Regular cardiac myocyte (primary cell): ENCODE measurements at places on chromosomes 12 and 14. TPM values are rescaled to one million over a fixed set of nuclear protein-coding genes. Genes with fewer than 3 reads are reported as not detected.

EIF2S3B gene
- total RNA-seq = 0.85 and 1.3 TPM in 2 replicates

FKBP4 gene
- total RNA-seq = 69.6 and 137 TPM in 2 replicates

CMA1 gene
- not detected in 2 replicates for total RNA-seq

AHSA1 gene
- total RNA-seq = 124 and 237 TPM in 2 replicates

CLEC1A gene
- total RNA-seq = under 0.01 TPM in 1 of 2 replicates, not detected in the other

CNTN1 gene
- total RNA-seq = 1.7 and 2.0 TPM in 2 replicates

MGAT2 gene
- total RNA-seq = 90.8 and 122 TPM in 2 replicates

RND1 gene
- 0.19 and 0.28 TPM in 2 replicates for total RNA-seq

CEBPE gene
- total RNA-seq = not detected in 2 replicates

KIF26A gene
- under 0.01 TPM in 2 replicates for total RNA-seq

AGAP2 gene
- 0.19 and 0.28 TPM in 2 replicates for total RNA-seq

AMN gene
- under 0.01 and 0.56 TPM in 2 replicates for total RNA-seq

CLEC2B gene
- 15.1 and 24.2 TPM in 2 replicates for total RNA-seq

DAO gene
- total RNA-seq = not detected in 2 replicates

CD27 gene
- not detected in 2 replicates for total RNA-seq

WNT5B gene
- 47.6 and 48.3 TPM in 2 replicates for total RNA-seq

LHX5 gene
- total RNA-seq = not detected in 2 replicates

ACOT6 gene
- 0.28 TPM in 1 of 2 replicates, not detected in the other for total RNA-seq

CLEC12A gene
- not detected in 2 replicates for total RNA-seq

CLEC14A gene
- total RNA-seq = 8.2 and 18.3 TPM in 2 replicates

CEP170B gene
- total RNA-seq = 14.4 and 18.8 TPM in 2 replicates

LRP1-AS gene
- total RNA-seq = 0.19 TPM in 1 of 2 replicates, not detected in the other

PLEKHD1 gene
- total RNA-seq = under 0.01 TPM in 1 of 2 replicates, not detected in the other

C2CD5 gene
- 19.7 and 25.7 TPM in 2 replicates for total RNA-seq

C1R gene
- 11.7 and 106 TPM in 2 replicates for total RNA-seq

TMEM106C gene
- total RNA-seq = 128 and 139 TPM in 2 replicates

INHBC gene
- not detected in 2 replicates for total RNA-seq

SLC6A15 gene
- 0.77 and 0.85 TPM in 2 replicates for total RNA-seq

HCAR3 gene
- not detected in 2 replicates for total RNA-seq

DICER1 gene
- total RNA-seq = 24.0 and 28.6 TPM in 2 replicates

KRT71 gene
- not detected in 2 replicates for total RNA-seq

MYRFL gene
- under 0.01 TPM in 2 replicates for total RNA-seq

CLEC4E gene
- total RNA-seq = not detected in 2 replicates

PTPRO gene
- total RNA-seq = 0.19 and 3.1 TPM in 2 replicates

SMIM41 gene
- total RNA-seq = 0.19 TPM in 1 of 2 replicates, not detected in the other
